ENCODE measurements at places on chromosomes 5 and 9.

DNA sequence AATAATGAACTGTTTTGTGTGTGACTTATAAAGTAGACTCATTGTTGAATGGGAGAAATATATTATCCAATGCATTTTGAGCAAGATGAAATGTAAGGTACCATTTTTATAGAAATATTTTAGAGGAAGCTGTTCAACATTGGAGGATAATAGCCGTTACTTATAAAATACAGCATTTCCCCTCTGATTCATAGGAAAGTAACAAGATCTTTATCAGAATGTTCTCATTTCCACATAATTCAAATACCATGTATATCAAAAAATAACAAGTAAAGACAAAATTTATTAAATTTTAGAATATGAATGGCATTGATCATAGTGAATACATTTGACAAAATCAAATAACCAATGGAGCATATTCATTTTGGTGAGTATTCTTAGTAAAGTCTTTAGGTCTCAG, 346.7 kb upstream of the PTGER4 start:
- DNase-seq = no peak

DNA sequence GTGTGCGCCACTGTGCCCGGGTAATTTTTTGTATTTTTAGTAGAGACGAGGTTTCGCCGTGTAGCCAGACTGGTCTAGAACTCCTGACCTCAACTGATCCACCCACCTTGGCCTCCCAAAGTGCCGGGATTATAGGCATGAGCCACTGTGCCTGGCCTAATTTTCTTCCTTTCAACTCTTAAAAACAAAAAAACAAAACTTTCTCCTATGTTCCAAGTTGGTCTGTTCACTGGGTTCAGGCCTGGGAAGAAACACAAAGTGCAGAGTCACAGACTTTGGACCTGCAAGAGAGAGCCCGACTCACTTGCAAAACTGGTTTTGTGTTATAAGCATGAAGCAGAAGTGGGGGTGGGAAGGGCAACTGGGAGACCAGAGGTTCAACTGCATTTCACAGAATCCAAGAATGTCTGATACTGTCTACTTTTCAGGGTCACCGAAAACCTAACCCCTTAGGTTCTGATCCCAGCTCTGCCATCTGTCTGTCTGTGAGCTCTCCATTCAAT, 5.2 kb upstream of the HDHD3 start:
- DNase-seq = no peak

DNA sequence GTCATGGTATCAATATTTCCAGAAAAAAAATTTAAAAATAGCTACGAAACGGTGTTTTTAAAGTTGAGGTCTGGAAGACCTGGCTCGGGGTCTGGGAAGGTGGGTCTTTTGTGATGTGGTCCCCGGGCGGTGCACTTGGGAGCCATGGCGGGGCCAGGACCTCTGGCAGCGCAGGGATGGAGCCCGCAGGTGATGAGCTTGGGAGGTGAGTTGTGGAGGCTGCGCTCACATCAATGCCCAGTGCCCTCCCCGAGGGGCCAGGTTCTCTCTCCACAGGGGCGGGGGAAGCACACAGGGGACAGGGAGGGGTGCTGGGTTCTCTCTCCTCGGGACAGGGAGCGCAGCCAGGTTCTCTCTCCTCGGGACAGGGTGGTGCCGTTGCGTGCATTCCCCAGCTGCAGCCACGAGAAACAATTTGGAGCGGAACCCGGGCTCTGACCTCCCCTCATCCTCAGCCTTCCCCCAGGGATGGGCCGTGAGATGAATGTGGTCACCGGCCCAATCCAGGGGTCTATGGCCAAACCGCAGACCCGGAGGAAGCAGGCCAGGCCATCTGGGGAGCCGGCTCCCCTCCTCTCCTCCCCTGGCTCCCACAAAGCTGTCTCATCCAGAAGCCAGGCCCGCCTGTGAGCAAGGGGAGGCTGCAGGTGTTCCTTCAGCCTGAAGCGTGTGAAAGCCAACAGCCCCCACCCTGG, 25.8 kb downstream of the DBH start:
- DNase-seq = no peak

GRCh38 chr9:34891386-34891785, 66.7 kb upstream of the PHF24 start:
- DNase-seq = no peak

- no peak for DNase-seq
Measured at GRCh38 chr9:93304574-93305496, 120.9 kb downstream of the WNK2 start.

GRCh38 chr5:135594416-135594960, 15.7 kb upstream of the CXCL14 start:
- DNase-seq = no peak

GRCh38 chr9:7144265-7145046, 386.7 kb downstream of the KDM4C start:
- DNase-seq = no peak

DNA sequence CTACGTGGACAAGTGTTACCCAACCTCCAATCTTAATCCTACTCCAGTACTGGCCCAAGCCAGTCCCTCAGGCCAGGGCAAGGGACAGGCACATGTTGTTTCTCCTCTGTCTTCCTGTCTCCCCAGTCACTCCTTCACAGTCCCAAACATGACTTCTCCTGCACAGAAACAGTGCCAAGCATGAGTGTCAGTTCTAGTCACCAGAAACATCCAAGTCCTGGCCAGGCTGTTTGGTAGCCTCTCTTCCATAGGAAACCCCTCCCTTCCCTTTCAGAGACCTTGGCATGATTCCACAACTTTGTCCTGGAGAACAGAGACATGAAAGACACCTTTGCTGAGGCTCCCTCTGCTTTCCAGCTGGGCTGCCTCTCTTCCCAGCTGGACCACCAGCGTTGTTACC, 56.2 kb upstream of the SLC2A8 start:
- DNase-seq = no peak

GRCh38 chr9:112224401-112225289, 49.5 kb upstream of the SUSD1 start:
- DNase-seq = no peak

GRCh38 chr5:89596821-89597220, 713.8 kb upstream of the MEF2C start:
- no peak for DNase-seq

- DNase-seq = no peak
Measured at GRCh38 chr9:12718482-12719026, 25.4 kb downstream of the TYRP1 start.

DNA sequence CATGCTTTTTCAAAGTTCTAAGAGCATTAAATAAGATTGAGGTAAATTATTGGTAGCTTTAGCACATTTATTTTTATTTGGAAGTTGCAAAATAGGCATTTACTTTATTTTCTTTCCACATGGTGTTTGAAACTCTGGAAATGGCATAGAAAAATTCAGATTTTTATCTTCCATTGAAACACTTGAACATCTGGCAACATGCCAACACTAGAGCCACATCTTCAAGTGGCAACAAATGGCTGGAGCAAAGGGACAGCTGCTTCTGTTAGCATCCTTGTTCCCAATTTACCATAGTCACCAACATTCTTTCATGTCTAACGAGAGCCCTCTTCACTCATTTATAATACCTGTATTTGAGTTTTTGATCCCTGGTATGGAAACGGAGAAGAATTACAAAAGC, 539.9 kb downstream of the ZNF608 start:
- no peak for DNase-seq

- DNase-seq = no peak
Measured at GRCh38 chr5:41334758-41335157, 121.4 kb upstream of the C6 start.

DNA sequence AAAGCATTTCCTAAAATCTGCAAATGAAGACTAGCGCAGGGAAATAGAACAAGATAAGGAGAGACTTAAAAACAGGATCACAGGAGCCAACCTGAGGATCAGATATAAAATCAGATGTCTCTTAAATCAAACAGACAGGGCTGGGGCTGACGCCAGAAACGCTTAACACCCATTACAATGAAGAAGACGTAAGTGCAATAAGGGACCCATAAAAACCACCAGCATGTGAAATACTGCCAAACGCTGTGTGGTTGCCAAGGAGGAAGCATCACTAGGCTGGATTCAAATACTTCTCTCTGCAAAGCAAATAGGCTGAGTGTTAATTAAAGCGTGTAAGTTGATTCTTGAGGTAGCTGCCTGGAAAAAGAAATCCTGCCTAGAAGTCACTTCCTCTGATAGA, 74.4 kb upstream of the ATP10B start:
- DNase-seq = no peak

GRCh38 chr9:127734247-127734746, 797 bp downstream of the TOR2A start:
- no peak for DNase-seq

GRCh38 chr9:79630521-79631403, 59.0 kb downstream of the TLE4 start:
- DNase-seq = no peak

DNA sequence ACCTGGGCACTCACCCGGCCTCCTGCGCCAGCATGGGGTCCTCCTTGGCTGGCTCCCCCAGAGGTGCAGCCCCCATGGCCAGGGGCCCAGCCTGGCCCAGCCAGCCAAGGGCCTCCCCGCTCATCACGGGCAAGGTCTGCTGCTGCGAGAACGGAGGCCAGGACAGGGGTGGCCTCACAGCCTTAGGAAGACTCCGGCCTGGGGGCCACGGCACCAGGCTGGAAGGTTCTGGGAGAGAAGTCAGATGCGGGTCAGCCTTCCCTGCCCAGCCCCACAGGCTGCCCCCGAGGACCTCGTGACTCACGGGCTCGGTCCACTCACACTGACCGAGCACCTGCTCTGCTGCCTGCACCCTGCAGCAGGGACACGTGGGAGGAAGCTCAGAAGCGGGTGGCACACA, 4.2 kb downstream of the SOHLH1 start:
- no peak for DNase-seq

GRCh38 chr9:38249049-38249448, 143.5 kb upstream of the ALDH1B1 start:
- DNase-seq = no peak

DNA sequence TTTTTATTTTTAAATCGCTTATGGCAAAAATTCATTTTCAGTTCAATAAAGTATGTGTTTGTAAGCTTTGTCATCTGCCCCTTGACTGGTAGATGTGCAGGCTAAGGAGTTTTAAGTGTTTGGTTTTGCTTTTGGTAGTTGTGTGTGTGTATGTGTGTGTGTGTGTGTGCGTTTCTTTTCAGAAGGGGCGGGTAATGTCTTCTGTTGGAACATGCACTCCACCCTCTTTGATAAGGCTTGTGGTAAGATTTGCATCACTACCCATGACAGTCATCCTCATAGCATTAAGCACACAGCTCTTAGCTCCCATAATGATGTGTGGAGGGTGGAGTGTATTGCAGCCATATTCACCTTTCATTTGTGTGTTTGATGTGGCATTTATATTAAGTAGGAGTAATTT, 92.1 kb upstream of the FSD1L start:
- DNase-seq = no peak

DNA sequence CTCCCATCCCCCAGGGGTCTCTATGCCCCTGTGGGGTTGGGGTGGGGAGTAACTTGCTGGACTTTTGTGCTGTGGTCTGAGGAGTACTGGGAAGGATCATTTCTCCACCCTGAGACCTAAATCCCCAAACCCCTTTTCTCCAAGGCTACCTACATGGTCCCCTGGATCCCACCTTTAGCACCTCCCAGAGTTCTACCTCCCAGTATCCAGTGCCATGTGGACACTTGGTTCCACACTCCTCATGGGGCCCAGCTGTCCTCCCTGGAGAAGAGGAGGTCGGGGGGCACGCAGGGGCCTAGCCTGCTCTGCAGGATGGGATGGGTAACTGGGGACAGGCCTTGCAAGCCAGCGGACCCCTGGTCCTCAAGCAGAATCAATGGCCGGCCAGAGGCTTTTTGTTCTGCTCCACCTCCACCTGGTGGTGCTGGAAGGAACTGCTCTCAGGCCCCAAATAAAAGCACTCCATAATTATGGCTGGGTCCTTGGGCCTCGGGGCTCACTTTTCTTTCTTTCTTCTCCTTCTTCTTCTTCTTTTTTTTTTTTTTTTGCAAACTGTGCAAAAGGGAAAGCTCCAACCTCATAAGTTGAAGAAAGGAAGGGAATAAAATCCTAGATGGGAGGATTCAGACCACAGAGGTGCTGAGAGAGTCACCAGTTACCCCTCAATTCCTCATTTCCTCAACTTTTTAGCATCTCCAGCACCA, 68.4 kb downstream of the PSD2 start:
- peak; percentile 37 for DNase-seq

DNA sequence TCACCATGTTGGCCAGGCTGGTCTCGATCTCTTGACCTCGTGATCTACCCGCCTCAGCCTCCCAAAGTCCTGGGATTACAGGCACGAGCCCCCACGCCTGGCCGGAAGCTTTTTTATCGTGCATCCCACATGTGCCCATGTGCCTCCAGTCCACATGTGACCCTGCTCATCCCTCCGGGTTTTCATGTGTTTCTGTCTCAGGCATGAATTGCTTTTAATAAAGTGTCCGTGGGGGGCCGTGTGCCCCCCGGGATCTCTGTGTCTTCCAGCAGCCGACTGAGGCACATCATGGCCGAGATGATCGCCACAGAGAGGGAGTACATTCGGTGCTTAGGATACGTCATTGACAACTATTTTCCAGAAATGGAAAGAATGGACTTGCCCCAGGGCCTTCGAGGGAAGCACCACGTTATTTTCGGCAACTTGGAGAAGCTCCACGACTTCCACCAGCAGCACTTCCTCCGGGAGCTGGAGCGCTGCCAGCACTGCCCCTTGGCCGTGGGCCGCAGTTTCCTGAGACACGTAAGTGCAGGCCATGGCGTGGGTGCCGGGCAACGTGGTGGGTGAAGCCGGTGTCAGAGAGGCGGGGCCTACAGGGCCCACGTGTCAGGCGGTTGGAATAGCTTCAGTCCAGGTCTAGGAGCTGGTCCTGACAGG, 22.1 kb upstream of the LRRC14B start:
- no peak for DNase-seq

- peak; percentile 62 for DNase-seq
Measured at GRCh38 chr5:157948738-157949410, 89.9 kb upstream of the CLINT1 start.

GRCh38 chr9:95138474-95138873, 179.0 kb downstream of the FANCC start:
- no peak for DNase-seq

DNA sequence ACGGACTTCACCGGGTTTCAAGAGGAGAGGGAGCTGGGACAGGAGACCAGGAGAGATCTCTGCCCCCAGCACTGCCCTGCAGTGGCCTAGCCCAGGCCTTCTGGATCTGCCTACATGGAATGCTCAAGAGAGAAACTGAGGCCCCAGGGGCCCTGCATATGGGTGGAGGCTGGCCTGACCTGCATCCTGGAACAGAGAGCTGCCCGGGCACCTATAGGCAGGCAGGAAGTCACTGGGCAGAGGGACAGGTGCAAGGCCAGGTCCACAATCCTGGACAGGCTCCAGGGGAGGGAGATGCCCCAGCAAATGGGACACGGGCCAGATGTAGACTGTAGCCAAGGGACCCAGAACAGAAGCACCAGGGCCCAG, 98.5 kb upstream of the RUFY1 start:
- no peak for DNase-seq

Measured in stimulated activated CD8-positive, alpha-beta memory T cell treated with anti-CD3 and anti-CD28 coated beads, Interleukin-2, amount 100 ng/mL, for 1 hour (primary cell).